Fibroblast of villous mesenchyme (primary cell): ENCODE measurements at places on chromosomes 4 and X.
A peak's percentile ranks its signal among the peaks of the same experiment; 100 is the strongest.

DNA sequence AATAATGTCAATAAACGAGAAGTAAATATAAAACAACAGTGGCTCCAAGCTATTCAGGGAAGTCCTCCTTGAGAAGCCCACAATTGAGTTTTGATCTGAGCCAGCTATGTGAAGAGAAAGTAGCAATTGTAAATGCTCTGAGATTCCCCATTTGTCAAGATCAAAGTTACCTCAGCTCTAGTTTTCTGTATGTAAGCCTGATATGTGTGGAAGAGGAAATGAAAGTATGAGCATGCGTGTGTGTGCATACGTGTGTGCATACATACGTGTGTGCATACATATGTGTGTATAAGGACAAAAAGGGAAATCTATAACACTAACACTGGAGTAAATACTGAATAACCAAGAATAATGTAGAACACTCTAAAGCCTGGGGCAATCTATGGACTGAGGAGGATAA is 130.3 kb downstream of the SCFD2 start:
- DNase-seq: no peak

- peak; percentile 75 for DNase-seq
Measured at GRCh38 chr4:40322811-40323210, 12.3 kb upstream of the CHRNA9 start.

DNA sequence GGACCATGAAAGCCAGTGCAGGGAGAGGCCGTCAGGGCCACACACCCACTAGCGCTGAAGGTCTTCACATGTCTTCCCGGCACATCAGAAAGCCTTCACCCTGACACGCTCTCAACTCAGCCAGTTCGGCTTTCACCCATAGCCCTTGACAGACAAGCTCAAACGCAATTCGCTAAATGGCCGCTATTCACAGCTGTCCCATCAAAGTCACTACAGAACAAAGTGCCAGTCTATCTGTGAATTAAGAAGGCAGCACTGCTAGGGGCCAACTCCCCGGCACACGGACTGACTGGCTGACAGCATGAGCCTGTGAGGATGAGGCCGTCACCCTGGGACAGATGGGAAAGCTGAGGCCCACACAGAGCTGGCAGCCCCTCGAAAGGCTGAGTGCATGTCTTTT is 45.7 kb downstream of the ACOX3 start:
- no peak for DNase-seq

DNA sequence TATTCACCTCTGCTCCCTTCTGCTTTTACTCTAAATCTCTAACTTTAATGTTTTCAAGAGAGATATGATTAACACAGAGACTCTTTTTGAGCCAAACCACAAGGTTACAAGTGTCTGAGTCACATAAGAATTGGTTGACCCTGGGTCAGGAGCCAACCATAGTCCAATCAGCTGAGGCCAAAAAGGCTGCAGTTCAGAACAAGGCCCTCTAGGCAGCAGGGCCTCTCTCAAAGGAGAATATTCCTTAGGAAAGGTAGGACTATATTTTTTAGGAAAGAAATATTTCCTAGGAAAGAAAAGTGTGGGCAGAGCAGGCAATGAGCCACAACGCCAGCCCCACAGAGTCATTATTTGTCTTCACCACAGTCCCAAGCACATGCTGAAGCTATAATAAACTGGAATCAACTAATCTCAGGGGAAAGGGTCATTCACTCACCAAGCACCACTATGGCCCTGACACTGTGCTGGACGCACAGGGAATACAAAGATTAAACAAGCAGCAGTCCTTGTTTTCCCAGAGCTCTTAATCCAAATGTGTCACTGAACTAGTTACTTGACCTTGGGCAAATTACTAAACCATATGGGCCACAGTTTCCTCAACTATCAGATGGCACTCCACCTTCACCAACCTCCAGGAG is 2.2 kb downstream of the ATP8A1 start:
- DNase-seq: peak; percentile 50

- no peak for DNase-seq
Measured at GRCh38 chrX:9816084-9816700, 30.0 kb downstream of the SHROOM2 start.

DNA sequence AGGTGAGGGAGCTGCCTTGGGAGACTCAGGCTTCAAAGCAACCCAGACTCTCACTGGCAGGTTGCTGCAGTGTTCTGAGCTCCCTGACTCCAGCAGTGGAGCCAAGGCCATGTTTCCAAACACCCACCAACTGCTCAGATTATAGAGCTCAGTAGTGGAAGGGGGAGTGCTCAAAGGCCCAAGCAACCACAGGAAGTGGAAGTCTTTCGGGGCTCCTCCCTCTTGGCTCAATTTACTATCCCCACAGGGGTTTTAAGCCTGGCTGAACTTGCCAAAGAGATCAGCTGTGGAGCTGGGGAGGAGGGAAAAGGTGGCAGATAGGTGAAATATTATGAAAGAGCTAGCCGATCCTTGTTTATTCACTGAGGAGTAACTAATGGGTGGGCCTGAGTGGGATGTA is 82.5 kb downstream of the HPRT1 start:
- DNase-seq: peak; percentile 92

GRCh38 chrX:14274691-14275090 is 245.0 kb upstream of the GEMIN8 start:
- no peak for DNase-seq

DNA sequence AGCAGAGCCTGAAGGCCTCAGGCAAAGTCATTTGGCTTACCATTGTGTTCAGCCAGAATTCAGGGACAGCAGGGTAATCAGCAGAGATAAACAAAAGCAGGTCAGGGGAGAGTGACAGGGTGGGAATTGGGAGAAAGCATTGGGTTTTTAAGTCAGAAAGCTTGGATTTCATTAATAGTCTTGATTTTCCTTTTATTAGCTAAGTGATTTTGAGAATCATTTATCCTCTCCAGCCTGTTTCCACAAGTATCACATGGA is 410.1 kb downstream of the HNRNPD start:
- DNase-seq: no peak

DNA sequence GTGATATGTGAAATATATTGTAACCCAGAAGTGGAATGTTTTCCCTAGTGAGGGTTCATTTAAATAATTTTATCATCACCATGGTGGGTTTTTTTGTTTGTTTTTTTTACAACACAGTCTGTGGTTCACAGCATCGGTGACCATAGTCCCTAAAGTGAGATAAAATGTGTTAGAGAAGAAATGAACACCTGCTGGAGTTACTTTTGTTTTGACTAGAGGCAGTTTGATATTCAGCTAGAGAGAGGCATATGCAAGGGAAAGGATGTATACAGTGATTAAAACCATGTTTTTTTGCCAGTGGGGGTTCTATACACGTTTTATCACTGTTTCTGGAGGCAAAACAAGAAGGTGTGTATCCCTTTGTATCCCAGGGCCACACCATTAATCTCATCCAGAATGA is 541.5 kb downstream of the PCDH7 start:
- no peak for DNase-seq

- no peak for DNase-seq
Measured at GRCh38 chrX:1788300-1788911, 173.5 kb downstream of the ASMT start.

GRCh38 chrX:21847342-21847741 is 7.9 kb downstream of the MBTPS2 start:
- DNase-seq: no peak
